Stimulated activated CD8-positive, alpha-beta memory T cell treated with anti-CD3 and anti-CD28 coated beads, Interleukin-2, amount 100 ng/mL, for 1 hour (primary cell): ENCODE measurements at places on chromosomes 3 and 15.

DNA sequence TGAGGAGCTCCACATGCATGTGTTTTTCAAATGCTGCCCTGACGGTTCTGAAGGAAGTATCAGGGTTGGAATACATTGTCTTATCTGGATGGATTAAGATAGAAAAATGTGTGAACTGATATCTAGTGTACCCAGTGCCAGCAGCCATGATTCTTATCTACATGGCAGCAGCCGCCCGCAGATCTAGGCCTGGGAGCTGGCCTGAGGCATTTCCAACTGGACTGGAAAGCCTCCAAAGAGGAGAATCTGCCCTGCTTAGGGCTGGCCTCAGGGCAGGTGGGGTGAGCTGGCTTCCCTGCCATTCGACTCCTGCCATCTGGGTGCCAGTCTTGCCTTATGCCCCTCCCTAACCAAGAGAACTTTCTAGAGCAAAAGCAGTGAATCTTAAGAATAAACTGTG, 125.8 kb downstream of the SSR3 start:
- DNase-seq: no peak

GRCh38 chr15:51494411-51495314, 127.9 kb downstream of the DMXL2 start:
- no peak for DNase-seq

GRCh38 chr3:195185583-195185982, 85.4 kb downstream of the XXYLT1 start:
- DNase-seq: no peak

DNA sequence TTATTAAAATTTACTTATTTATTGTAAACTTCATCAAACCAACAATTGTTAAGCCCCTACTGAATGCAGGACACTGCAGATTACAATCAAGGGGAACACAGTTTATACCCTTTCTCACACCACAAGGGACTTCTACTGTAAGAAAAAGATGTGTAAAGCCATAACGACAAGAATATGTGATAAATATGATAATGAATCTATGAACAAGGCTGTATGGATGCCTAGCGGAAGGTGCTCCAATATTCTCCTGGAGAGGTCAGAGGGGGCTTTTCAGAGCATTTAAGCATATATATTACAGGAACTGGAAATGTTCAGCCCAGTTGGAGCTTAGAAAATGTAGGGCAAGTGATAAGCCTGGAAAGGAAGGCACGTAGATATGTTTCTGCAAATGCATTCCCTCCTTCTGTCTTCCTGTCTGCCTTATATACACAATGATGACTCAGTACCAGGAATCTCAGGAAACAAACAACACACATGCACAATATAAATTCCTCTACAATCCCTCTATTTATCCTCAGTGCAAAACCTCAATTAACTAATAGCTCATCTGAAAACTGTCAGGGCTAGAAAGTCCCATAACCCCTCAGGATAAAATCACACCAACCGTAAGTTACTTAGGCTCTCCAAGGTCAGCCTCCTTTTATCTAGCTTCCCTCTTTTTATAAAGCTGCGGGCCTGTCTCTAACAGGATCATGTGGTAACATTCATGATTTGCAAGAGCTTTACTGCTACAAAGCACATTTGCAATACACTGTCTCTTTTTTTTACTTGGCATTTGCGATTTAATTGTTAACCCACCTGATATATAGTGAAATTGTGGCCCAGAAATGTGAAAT, 393.1 kb downstream of the LPP start:
- no peak for DNase-seq

DNA sequence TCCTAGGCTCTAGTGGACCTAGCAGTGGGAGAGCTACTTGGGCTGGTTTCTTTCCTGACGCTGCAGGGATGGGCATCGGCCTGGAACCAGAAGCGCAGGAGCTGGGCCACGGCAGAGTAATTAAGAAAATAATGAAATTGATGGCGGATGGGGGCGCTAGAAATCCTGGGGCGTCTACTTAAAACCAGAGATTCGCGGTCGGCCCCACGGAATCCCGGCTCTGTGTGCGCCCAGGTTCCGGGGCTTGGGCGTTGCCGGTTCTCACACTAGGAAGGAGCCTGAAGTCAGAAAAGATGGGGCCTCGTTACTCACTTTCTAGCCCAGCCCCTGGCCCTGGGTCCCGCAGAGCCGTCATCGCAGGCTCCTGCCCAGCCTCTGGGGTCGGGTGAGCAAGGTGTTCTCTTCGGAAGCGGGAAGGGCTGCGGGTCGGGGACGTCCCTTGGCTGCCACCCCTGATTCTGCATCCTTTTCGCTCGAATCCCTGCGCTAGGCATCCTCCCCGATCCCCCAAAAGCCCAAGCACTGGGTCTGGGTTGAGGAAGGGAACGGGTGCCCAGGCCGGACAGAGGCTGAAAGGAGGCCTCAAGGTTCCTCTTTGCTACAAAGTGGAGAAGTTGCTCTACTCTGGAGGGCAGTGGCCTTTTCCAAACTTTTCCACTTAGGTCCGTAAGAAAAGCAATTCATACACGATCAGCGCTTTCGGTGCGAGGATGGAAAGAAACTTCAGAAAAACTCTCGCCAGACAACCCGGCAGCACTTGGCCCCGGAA, 6.1 kb downstream of the SOX14 start:
- no peak for DNase-seq

DNA sequence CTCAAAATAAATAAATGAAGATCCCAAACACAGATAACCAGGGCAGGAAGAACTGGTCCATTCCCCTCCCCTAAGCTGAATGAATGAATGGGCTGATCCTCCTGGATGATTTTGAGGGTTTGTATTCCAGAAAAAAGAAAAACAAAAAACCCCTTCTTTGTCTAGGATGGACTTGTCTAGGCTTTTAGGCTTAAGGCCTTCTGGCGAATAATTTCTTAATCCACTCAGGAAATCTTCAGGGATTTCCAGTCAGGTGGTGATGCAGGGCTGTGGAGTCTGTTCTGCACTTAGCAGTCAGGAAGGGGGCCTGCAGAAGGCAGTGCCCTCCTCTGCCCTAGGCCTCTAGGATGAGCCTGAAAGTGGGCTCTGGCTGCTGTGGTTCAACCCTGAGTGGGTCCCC, 52.1 kb downstream of the BDH1 start:
- DNase-seq: no peak

DNA sequence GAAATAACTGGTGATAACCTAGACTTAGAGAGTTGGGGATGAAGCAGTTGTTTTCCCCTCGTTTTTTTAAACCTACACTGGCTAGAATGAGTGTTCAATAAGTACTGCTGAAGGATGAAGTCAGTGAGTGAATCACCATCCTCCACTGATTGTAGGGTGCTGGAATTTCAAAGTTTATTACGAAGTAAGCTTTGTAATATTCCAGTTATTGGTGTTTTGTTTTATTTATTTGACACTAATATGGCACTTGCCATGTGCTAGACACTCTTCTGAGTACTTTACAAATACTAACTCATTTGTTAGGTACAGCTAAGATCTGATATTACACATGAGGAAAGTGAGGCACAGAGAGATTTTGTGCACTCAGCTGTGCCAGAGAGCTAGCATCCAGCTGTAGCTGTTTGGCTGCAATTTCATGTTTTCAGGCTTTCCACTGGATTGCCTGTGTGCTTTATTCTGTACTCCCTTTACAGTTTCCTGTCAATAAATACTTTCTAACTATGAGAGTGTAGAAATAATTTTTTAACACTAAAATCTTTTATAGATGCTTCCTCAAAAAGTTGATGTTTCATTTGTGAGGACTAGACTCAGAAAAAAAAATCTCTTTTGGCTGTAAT, 5.8 kb downstream of the MAP2K5 start:
- no peak for DNase-seq

DNA sequence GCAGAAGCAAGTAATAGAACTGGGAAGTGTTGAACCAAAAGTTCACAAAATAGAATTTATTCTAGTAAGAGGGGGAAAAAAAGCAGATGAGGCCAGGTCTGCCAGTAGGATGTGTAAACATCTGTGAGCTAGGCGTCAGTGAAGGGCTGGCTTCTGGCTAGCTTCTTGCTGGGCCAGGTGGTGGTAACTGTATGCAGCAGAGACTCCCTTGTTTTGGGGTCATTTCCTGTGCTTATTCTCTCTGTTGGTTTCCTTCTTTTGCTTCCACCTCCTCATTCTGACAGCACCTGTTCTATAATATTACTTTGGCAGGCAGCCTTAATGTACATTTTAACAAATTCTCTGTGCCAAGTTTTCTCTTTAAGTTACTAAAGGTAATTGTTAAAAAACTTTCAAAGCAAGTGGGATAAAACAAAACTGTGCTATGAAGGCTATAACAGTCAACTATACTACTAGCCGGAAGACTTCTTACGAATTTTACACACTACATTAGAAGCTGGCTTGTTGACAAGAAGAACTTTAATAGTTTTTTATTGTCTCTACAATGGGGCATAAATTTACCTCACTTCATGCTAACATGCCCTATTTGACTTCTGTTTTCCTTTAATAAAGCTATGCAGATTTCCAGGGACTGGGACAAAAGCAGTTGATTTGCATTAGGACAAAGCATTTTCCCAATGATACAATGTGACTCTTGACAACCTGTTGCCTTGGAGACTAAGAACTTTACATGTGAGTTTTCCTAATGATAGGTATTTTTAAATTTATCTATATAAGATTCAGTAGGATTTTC, 318.8 kb upstream of the NAALADL2 start:
- no peak for DNase-seq

- no peak for DNase-seq
Observed at GRCh38 chr15:32106401-32107381, 76.4 kb downstream of the CHRNA7 start.

- DNase-seq: no peak
Observed at GRCh38 chr3:23778446-23778845, 27.3 kb upstream of the UBE2E1 start.
